ENCODE measurements at places on chromosomes 12 and 14.

DNA sequence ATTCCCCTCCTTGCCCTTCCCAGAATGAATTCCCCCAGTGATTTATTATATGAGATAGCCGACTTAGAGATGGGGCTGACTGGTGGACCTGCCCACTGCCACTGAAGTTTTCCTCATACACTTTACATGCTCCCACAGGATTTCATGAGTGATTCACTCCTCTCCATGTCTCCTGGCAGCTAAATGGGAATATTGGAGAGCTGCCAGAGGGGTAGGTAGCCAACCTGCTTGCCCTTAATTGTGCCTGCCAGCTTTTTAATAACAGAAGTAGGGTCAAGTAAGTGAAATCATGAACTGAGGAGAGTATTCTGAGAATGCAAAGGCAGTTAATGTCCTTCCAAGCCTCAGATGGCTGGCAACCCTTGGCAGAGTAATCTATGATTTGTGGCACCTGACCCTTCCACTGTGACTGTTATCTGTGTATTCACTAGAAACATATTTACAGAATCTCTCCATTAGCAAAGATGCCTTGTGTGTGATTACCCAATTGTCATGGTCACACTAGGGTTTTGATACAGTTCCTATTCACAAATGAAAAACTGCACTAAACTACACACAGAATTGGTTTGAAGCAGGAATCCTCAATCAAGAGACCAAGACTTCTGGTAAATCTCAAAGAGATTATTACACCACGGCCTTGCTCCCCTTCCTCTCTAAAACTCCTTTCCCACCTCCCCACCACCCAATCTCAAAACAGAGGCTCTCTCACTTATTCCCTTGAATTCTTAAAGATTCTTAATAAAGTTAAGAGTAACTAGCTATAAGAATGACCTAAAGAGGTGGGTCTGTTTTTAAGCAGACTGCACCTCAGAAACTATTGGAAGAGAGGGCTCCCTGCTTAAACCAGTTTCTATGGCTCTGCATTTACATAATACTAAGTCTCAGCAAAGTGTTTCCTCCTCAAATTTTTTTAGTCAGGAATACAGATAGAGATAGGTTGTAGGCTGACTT, 17.2 kb downstream of the NKX2-1 start:
- no peak for DNase-seq

- DNase-seq = no peak
Measured at GRCh38 chr14:27929797-27930347, 836.7 kb upstream of the FOXG1 start.

- no peak for DNase-seq
Measured at GRCh38 chr12:2650261-2651067, 144.3 kb upstream of the FKBP4 start.

GRCh38 chr12:124655048-124655697, 87.8 kb upstream of the NCOR2 start:
- DNase-seq = no peak

- no peak for DNase-seq
Measured at GRCh38 chr14:74856366-74856765, 19.6 kb downstream of the PROX2 start.

- DNase-seq = no peak
Measured at GRCh38 chr12:55652352-55652751, 15.7 kb downstream of the OR10P1 start.

GRCh38 chr12:47410383-47410782, 295.4 kb downstream of the RPAP3 start:
- DNase-seq = no peak

GRCh38 chr12:69657376-69658137, 41.5 kb downstream of the BEST3 start:
- peak; percentile 50 for DNase-seq

DNA sequence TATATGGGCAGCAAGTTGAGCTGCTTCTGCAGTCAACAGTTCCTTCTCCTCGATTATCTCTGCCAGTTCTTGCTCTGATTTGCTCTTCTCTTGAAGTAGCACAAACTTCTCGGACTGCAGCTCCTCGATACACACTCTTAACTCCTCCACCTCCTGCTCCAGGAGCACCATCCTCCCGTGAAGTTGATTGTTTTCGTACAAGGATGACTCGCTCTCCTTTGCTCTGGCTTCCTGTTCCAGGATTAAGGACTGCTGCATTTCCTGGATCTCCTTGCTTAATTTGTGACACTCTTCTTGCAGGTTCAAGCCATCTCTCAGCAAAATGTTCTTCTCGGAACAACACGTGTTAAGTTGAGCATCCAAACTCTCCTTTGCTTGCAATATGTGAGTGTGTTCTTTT, 56.2 kb upstream of the VPS33A start:
- DNase-seq = no peak

GRCh38 chr12:113159937-113160336, 10.4 kb downstream of the CFAP73 start:
- DNase-seq = no peak

DNA sequence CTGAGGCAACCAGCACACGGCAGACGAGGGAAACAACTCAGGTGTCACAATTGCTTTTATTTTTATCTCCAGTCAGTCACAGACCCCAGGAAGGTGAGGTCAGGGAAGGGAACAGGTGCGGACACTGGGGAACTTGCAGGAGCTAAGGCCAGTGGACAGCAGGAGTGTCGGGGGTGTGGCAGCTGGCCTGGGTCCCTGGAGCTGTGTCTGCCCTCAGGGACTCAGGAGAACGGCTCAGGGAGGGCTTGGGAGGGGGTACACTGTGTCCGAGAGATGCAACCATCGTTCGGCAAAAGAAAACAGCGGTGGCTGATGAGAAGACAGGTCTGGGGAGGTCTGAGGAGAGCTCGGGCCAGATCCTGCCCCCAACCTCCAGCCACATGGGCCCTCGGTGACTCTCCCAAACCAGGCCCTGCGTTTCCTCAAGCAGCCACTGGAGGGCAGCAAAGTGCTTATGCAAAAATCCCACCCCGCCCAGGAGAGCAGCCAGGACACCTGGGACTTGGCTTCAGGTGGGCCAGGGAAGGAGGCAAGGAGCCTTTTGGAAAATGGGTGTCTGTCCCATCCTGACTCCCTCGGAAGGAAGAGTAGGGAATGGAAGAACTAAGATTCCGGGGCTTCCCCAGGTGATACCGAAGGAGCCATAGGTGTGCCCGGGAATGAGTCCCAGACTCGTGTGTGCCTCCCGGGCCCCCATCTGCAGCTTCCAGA, 24.1 kb upstream of the BCDIN3D start:
- DNase-seq = peak; percentile 89

GRCh38 chr12:55607821-55608594, 28.7 kb upstream of the OR10P1 start:
- DNase-seq = no peak

DNA sequence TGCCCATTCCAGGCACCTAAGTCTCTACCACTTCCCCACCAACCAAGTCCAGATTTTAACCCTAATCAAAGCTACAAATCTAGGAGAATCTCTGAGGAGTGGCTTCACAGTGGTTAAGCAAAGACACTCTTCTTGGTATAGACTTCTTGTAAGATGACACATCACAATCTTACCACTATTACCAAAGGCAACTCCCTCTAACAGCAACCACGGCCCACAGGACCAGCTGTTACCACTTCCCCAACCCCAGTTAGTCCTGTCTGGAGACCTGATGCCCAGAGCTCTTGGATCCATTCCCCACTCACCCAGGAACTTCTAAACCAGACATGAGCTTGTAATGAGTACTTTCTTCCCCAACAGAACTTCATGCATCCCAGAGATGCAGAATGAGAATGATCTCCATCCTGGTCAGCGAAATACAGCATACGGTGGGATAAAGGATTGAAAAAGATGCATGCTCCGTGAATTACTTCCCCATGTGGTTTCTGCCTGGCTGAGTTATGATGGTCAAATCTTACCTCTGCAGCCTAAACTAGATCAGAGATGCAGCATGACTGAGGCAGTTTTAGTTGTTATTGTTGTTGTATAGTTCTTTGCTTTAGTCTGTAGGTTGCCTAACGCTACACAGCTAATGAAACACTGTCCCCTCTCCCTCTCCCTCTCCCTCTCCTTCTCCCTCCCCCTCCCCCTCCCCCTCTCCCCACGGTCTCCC, 87.7 kb upstream of the FOXN3 start:
- no peak for DNase-seq

- DNase-seq = no peak
Measured at GRCh38 chr14:31221266-31221665, 13.7 kb upstream of the HECTD1 start.

DNA sequence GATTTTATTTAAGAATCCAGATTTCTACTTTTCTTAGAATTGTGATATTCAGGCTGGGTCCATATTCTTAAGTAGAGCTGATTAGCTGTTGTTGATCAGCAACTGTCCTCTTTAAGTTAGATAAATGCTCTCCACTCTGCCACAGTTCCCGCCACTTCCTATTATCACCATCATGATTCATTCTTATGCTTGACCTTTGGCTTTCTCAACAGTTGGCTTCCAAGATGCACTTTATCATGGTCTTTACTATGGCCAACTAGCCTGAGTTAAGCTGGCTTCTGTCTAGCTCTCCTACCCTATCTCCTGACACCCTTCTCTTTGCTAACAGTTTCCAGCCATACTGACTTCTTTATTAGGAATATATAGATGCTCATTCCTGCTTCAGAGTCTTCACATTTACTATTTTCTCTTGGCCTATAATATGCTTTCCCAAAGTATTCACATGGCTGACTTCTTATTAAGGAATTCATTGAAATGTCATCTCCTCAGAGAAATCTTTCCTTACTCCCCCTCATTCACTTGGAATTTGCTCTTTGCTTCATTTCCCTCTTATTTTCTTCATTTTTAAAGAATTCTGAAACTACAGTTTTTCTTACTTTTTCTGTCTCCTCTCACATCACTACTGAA, 149.0 kb upstream of the IGF1 start:
- no peak for DNase-seq

DNA sequence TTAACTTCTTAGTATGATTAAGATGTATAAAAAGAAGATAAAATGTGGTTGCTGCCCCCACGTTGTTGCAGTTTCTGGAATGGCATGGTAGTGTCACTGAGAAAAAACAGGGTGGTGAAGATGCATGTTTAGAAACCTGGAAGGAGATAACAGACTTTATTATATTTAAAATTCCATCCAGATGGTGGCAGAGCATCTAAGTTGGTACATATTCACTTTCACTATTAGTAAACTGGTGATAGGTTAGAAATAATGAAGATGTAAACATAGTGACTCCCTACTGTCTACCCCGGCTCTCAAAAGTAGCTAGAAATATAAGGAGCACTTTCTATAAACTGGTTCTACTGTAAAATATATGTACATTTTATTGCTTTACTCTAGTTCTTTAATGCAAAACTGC, 279.3 kb downstream of the NPAS3 start:
- DNase-seq = no peak

DNA sequence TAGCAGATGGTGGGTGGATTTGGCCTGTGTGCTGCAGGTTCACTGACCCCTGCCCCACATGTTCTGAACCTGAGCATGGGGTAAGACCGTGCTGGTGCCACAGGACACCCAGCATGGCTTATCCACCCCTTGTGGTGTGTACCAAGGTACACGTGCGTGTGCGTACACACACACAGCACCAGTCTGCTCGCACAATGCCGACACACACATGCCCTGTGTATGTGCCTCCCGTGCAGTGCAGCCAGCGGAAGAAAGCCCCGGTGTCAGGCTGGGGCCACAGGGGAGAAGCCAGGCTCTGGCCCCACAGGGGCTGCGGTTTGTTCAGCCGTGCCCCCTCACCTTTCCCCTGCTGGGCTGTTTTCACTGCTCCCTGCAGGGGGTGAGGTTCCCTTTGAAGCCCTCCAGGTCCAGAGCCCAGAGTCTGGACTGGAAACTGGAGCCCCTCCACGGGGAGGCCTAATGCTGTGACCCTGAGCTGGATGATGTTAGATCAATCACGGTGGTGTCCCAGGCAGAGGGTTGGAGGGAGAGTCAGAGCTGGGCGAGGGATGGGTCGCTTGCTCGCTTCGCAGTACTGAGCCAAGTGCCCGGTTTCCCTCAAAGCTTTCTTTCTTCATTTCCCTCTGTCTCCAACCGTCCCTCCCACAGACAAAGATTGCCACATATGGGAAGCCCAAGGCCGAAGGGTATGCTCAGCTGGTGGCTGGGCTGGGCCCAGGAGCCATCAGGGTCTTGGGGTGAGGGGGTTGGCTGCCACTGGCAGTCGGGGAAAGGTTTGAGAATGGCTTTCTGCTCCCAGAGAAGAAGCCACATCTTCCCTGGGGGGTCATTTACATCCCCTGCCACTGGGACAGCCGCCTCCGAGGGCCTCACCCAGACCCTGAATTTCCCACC, 6.2 kb downstream of the DTX1 start:
- DNase-seq = no peak

DNA sequence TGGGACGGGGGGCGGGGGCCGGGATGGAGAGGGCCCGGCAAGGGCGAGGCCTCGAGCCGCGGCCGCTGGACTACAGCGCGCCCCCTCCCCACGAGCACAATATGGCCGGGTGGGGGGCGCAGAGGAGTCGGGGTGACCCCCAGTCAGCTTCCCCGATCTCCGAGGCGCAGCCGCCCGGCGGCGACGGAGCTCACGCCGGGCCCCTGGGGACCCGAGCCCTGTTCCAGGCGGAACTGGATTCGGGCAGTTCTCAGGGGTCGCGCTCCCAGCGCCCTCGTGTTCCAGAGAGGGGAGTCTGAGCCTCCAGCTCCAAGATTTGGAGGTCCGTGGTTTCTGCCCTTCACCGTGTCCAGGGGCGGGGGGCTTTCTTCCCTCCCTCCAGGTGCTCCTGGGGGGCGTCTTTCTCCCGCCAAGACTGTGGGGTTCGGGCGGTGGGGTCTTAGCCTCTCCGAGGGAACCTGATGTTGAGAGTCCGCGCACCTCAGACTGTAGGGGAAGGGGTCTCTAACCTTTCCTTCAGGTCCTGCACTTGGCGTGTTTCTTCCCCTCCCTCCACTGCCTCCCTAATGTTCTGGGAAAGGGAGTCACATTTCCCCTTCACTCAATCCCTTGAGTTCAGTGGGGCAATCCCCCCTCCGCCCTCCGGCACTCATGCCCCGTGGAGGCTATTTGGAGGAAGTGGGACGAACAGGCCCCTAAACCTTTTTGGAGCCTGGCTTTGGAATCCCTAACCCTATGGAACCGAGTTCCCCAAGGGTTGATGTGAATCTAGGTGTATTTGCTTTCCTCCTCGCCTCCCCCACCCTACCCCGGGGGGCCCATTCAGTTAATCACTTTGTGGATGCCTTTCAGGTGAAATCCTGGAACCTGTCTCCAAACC, 584 bp downstream of the ACVR1B start:
- no peak for DNase-seq

- no peak for DNase-seq
Measured at GRCh38 chr12:85574291-85574690, 261.9 kb downstream of the RASSF9 start.

DNA sequence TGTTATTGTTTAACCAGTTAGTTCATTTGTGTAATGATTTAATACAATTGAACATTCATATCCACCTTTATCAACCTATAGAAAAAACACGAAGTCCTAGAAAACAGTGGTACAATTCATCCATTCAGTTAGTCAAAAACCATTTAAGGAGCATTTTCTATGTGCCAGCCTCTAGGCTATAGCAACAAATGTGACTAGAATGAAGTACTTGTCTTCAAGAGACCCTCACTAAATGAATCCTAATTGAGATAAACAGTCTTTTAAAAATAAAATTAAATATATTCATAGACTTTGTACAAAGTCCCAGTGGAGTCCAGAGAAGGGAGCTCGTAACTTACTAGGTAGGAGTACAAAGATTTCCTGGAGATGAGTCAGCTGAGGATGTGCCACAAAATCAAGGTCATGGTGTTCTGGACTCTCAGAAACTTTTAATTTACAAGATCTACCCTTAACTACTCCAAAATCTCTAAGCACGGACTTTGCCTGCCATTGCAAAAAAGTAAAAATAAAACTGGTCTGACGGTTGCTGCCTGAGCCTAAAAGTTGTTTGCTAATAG, 430.7 kb upstream of the DCN start:
- DNase-seq = no peak

Measured in liver (tissue), 10 donors.